ENCODE measurements at places on chromosomes 5 and 9.

DNA sequence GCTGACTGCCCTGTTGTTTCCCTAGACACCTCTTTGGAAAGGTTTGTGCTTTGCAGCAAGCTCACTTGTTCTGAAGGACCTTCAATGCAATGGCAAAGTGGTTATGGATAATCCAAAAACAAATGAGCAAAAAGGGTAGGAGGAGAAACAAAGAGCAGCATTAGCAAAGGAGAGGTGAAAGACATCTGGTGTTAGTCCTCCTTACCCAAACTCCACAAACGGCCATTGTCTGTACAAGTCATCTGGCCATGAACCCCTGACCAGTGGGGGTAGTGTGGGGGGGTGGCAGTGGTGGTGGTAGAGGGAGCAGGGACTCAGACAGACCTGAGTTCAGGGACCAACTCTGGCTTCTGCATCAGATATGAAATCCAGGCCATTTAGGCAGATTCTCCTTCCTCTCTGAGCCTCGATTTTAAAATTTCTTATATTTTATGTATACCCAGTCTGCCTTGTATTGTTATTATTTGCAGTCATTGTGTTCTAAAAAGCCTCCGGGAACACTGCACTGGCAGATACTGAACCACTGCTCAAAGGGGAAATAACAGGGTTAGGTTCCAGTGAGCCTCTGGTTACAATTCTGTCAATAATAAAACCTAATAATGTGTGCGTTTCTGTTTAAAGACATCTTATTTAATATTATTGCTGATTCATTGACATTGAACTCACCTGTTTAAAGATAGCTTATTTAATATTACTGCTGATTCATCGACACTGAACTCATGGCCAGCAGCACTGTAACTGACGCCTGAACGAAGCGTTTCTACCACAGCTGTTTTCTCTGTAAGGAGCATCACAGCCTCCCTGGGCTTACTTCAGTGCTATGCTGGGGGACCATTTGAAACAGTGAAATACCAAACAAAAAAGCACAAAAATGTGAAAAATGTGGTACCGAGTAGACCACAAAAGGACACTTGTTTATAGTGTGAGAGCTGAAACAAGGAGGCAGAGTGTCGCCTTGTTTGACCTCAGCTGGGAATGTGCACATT is 156.0 kb downstream of the SEC61B start:
- no peak for DNase-seq

- no peak for DNase-seq
These were observed 341.1 kb downstream of the ARL15 start for GRCh38 chr5:53969176-53969730.

- DNase-seq, result no peak
These were observed 492.5 kb upstream of the SGCD start for GRCh38 chr5:155834271-155834975.

DNA sequence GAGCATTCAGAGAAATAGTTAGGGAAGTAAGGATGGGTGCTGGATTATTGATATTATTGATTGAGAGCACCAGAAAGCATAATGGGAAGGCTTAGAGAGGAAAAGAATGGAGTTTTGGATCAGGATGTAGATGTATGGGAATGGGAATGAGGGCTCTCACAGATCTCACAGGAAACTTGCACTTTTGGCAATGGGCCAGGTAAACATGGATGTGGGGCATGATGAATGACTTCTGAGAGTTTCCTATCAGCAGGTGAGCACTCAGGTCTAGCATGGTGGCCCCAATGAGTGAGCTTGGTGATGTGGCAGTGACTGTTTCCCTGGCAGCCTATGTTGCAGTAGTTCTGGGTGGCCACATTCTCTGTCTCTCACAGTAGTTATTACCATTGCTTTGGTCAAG is 283.8 kb downstream of the FBXL7 start:
- DNase-seq, result no peak

- DNase-seq, result no peak
These were observed 27.7 kb upstream of the MEIKIN start for GRCh38 chr5:131973089-131973712.
